ENCODE measurements at places on chromosomes 7 and 10. TPM values are rescaled to one million over a fixed set of nuclear protein-coding genes. Genes with fewer than 3 reads are reported as not detected.

YAE1 gene
- 27.2 TPM for total RNA-seq

VGF gene
- total RNA-seq = 26.2 TPM

FKBP6 gene
- not detected for total RNA-seq

CPA5 gene
- not detected for total RNA-seq

PNLIPRP3 gene
- not detected for total RNA-seq

TUBAL3 gene
- 0.57 TPM for total RNA-seq

LRRC18 gene
- total RNA-seq = not detected

MYH16 gene
- 0.56 TPM for total RNA-seq

ZDHHC6 gene
- 29.0 TPM for total RNA-seq

INHBA gene
- 0.42 TPM for total RNA-seq

SLC13A1 gene
- not detected for total RNA-seq

ZSCAN25 gene
- 8.3 TPM for total RNA-seq

FKBP9 gene
- 71.5 TPM for total RNA-seq

All from A549 treated with CORT108297 at 1 μM for 4 hours (cell line).